Panc1 (cell line): ENCODE measurements at places on chromosomes 5 and 9. TPM values are rescaled to one million over a fixed set of nuclear protein-coding genes. Genes with fewer than 3 reads are reported as not detected.

The FABP6 gene
- 0.31 TPM for total RNA-seq

The TMEM232 gene
- 0.21 TPM for total RNA-seq

The CEL gene
- 4.3 TPM for total RNA-seq

The SELENOP gene
- total RNA-seq: 1.6 TPM

The PCDHB9 gene
- 1.8 TPM for total RNA-seq

The SOX30 gene
- not detected for total RNA-seq
